ENCODE measurements at places on chromosomes 1 and 21.

DNA sequence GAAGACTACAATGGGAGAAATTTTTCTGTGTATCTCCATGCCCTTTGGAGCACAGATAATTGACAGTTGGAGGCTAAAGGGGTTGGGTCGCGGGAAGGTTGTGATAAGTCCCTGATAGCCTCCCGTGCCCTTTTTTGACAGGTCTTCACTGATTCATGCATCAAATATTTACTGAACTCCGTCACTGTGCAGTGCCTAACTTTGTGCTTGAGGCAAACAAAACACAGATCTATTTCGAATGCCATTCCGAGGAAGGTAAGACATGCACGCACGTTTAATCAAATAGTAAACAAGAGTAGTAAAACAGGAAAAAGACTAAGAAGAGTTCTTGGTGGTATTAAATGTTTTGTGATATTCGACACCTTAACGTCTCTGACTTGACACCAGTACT lies 494 bp upstream of the PIP5K1A start:
- DNase-seq, result no peak

GRCh38 chr1:114492978-114493377 lies 18.0 kb downstream of the TRIM33 start:
- no peak for DNase-seq

- no peak for DNase-seq
Measured at GRCh38 chr1:205626216-205626615, 5.6 kb downstream of the ELK4 start.

DNA sequence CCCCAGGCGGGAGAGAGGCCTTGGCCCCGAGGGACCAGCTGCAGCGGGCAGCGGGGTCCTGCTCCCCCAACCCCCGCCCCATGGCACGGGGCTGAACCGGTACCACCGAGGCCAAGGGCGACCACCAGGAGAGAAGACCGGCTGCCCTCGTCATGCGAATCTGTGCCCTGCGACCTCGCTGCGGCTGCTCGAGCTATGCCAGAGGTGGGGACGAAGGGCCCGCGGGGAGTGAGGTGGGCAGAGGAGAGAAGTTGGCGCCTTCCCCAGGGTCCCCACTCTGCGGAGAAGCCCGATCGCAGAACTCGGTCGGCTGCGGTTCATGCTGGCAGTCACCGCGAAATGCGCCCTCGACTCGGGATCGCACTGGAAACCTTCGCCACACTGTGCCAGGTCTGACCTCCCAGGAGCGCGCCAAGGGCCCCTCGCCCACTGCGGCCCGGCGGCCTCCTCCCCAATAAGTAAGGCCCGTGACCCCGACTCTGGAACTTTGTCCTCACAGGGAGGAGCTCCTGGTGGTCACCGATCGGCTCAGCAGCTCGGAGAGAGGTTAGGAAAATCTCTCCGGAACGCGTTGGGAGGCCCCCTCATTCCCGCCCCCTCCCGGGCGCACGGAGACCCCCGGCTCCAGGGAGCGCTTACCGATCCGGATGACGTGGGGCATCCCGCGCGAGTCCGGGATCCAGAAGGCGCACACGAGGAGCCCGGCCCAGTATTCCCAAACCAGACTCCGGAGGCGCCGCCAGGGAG lies 787 bp downstream of the GRIK3 start:
- no peak for DNase-seq

DNA sequence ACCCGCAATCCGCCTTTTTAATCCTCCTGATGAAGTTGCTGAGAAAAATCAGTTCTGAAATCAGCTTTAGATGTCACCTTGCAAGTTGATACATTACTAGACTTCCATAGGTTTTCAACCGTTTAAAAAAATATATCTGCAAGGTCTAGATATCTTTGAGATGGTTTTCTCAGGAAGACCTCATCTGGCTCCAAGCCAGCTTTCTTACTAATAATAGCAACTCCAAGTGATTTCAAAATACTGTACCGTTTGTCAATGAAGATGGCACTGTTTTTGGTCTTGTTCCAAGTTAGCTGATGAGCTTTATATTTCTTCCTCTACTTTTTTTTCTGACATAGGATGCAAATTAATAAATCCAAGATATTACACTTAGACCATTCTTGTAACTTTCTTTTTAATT lies 40.3 kb downstream of the LRRC8C start:
- no peak for DNase-seq

- no peak for DNase-seq
Measured at GRCh38 chr1:18643154-18644012, 12.7 kb downstream of the PAX7 start.

Data from effector memory CD8-positive, alpha-beta T cell (primary cell).